ENCODE measurements at places on chromosomes 1 and 21. TPM values are rescaled to one million over a fixed set of nuclear protein-coding genes. Genes with fewer than 3 reads are reported as not detected.

- H3K4me3 ChIP-seq: no peak overlapping the region
- no peak for DNase-seq
- no peaks in the 10 kb centered on the region for H3K36me3 ChIP-seq
- H3K27ac ChIP-seq: peak overlapping the region; percentile 73
Observed at GRCh38 chr1:32767641-32768040, 49.5 kb downstream of the YARS1 start.

- H3K36me3 ChIP-seq: no peaks in the 10 kb centered on the region
- H3K27me3 ChIP-seq: no peaks in the 10 kb centered on the region
- H3K27ac ChIP-seq: no peak overlapping the region
Observed at GRCh38 chr1:103942029-103942428, 192.3 kb downstream of the AMY1C start.

- H3K4me3 ChIP-seq: no peak overlapping the region
- no peaks in the 10 kb centered on the region for H3K36me3 ChIP-seq
Observed at GRCh38 chr1:218383051-218383450, 37.9 kb downstream of the TGFB2 start.

Gene F5
- total RNA-seq: 0.60 TPM

Gene FCER1G
- 190 TPM for total RNA-seq

Gene ZMYND12
- total RNA-seq: 0.42 TPM

Gene B3GALT5
- total RNA-seq: not detected

Gene OR2L2
- total RNA-seq: not detected
